GM23338 (cell line): ENCODE measurements at places on chromosomes 2 and 18. TPM values are rescaled to one million over a fixed set of nuclear protein-coding genes. Genes with fewer than 3 reads are reported as not detected.

GRCh38 chr18:14747513-14748474 is at the start of gene ANKRD30B:
Gene ANKRD30B (plus strand): TSS chr18:14748172. CDS start chr18:14748420, 248 bp downstream.
- DNase-seq = no peak

DNA sequence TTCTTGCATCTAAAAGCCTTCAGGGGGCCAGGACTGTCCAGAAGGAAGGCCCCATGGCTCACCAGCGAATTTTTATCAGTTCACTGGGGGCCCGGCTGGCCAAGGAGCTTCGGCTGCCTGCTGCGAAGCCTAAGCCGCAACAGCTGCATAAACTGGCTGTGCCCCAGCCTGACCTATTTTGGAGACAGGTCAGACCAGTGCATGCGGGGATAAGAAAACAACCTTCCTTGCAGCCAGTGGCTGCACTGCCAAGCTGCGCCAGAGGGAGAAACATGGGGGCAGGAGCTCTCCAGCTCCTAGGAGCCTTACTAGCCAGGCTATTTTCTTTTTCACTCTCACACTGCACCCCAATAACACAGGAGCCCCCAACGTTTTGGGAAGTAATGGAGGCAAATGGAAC is 15.2 kb downstream of the PAX3 start:
- peak; percentile 70 for DNase-seq

- peak; percentile 64 for DNase-seq
Observed at GRCh38 chr2:153519257-153519875, 40.8 kb upstream of the RPRM start.

Gene ALPG
- 2.5 and 3.8 TPM in 2 replicates for total RNA-seq

GRCh38 chr2:191318037-191318728 is 73.0 kb downstream of the MYO1B start:
- DNase-seq = no peak

Gene C2orf66
- total RNA-seq = not detected in 2 replicates

- DNase-seq = no peak
Observed at GRCh38 chr18:77822632-77823031, 573.0 kb downstream of the GALR1 start.

DNA sequence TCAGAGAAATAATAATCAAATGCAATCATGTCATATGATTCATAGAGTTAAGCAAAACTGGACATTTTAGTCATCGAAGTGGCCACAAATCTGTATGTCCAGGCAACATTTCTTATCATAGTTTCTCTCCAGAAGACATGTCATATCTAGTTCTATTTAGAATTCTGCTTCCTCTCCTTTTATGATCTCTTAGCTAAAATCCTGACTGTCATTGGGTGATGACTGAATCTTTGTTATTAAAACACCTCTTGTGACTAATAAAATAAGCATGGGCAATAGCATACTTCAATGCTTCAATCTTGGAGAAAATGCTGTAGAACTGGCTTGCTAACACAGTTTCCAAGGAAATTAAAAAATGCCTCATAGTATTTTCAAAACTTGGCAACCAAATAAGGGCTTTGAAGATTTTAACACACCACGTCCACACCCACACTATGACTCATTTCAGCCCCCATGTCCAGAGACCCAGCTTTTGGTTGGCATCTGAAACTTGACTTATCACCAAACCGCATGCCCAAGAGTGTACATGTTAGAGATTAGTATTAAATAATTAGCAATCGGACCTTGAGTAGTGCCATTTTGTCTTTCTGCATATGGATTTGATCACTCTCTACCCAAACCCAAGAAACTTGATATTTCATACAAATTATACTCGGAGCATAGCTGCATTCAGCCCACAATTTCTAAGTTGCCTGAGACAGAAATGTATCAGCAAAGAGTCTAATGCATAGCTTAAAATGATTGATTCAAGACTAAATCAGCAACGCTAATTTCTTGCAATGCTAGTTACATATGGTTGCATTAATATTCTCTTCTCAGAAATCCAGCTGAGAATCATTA is 106.5 kb upstream of the ETAA1 start:
- DNase-seq = no peak

GRCh38 chr2:236512902-236513435 is 56.7 kb upstream of the ACKR3 start:
- peak; percentile 72 for DNase-seq

DNA sequence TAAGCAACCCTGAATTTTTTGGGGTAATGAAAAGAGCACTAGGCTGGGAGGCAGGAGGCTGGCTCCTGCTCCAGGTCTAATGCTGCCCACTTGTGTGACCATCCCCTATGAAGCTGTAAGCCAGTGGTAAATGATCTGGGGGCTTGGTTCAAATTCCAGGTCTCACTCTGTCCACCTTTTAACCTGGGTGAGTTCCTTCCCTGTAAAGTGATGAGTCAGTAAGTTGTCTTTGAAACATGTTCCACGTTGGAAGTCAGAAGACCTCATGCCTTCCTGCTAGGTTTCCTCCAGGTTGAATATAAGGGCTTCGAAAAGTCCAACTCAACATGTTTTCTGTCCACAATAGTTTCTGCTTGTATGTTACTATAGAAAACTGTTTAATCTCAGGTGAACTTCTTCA is 160.9 kb upstream of the MYT1L start:
- DNase-seq = no peak

- DNase-seq = no peak
Observed at GRCh38 chr2:124755386-124755785, 730.3 kb downstream of the CNTNAP5 start.

GRCh38 chr18:6746386-6746960 is 17.0 kb downstream of the ARHGAP28 start:
- no peak for DNase-seq

GRCh38 chr2:28587526-28588291 is 91.8 kb downstream of the PLB1 start:
- DNase-seq = no peak

- peak; percentile 89 for DNase-seq
Observed at GRCh38 chr18:3451183-3451988, 1.4 kb downstream of the TGIF1 start.

DNA sequence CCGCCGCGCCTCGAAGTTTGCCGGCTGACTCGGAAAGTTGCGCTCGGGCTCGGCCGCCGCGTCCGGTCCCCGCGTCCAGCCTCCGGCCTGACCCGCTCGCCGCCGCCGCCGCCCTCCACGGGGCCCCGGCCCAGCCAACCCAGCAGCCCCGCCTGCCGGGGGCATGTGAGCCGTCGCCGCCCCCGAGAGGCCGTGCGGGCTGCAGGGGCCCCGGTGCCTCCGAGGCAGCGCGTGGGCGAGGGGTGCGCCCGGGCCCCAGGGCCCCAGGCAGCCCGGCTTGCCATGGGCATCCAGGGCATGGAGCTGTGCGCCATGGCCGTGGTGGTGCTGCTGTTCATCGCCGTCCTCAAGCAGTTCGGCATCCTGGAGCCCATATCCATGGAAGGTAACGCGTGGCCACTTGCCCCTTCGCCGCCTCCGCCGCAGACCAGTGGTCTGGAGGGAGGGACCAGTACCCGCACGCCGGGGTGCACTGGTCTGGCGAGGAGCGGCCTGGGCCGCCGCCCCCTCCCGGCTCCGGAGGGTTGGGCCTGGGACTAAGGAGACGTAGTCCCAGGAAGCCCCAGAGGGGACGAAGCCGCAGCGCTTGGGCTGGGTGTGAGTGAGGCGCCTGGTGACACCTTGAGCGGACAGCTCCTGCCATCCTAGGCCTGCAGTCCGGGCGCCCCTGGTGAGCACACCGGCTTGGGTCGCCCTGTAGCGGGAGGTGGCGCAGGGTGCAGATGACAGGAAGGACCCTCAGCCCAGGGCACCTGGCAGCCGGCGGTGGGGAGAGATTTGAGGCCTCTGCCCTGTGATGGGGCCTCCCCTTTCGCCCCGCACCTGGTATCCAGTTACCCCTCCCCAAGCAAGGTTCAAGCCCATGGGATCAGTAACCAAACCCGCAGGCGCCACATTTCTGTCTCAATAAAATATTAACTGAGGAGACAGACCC is 49.9 kb downstream of the KCNIP3 start:
- DNase-seq = peak; percentile 60

DNA sequence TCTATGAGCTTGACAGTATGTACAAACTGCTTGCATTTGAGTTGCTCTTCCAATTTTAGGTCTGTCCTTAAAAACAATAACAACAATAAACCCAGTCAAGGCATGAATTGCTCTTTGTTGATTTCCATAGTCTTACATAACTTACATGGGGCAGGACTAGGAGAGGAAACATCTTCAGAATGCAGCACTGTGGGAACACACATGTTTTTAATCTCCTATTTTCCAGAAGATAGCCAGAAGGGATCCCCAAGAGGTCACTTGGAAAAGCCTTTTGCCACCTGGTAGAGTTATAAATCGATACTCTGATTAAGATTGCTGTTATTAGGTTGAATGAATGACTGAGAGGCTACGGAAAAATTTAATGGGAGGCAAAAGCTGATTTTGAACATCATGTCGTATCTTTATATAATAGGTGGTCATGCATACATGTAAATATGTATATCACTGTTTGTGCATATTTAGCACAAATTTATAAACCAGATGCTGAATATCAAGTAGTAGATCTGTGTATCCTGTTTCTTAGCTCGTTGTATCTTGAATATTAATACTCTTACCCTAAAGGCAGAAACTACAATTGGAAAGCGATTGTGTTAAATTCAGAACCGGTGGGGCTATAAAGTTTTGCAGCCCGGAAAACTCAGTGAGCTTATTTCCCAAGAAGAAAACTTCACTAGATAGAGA is 479.4 kb upstream of the TCF4 start:
- DNase-seq = no peak

GRCh38 chr2:164711766-164712138 is 90.5 kb upstream of the GRB14 start:
- DNase-seq = no peak
